ENCODE measurements at places on chromosomes 5 and 9. TPM values are rescaled to one million over a fixed set of nuclear protein-coding genes. Genes with fewer than 3 reads are reported as not detected.

DNA sequence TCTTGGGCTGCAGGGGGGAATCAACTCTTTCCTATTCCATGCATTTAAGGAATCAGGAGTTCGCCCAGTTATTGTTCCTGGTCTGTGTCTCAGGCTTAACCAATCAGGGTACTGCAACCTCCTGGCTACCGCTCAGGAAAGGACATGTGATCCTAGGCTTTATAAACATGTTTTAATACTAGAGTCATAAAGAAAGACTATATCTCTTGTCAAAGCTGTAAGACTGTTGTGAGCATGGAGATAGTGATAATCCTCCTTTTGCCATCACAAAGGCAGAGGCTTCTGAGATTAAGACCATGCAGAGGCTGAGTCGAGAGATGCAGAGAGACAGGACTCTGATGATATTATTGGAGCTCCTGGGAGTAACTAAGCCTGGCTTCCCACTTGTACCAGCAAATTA lies 137.0 kb downstream of the YIPF5 start:
- DNase-seq, result no peak

GRCh38 chr9:123556464-123557435 lies 200.8 kb downstream of the CRB2 start:
- DNase-seq, result peak; percentile 55

DNA sequence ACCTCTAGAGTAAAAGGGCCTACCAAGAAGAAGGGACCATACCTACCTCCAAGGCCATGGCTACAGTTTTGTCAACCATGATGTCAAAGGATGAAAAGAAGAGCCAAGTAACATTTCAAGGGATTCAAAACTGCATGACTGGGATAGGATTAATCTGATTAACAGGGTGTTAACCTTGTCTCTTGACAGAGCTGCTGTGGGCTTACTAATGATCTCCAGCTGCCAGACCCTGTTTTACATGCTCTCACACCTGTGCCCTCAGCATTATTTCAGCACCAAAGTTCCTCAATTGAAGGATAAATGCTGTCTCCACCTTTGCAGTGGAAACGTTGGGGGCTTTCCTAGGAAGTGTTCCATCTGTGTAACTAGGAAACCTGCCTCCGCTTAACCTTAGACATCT lies 78.3 kb downstream of the DMAC1 start:
- DNase-seq, result no peak

DNA sequence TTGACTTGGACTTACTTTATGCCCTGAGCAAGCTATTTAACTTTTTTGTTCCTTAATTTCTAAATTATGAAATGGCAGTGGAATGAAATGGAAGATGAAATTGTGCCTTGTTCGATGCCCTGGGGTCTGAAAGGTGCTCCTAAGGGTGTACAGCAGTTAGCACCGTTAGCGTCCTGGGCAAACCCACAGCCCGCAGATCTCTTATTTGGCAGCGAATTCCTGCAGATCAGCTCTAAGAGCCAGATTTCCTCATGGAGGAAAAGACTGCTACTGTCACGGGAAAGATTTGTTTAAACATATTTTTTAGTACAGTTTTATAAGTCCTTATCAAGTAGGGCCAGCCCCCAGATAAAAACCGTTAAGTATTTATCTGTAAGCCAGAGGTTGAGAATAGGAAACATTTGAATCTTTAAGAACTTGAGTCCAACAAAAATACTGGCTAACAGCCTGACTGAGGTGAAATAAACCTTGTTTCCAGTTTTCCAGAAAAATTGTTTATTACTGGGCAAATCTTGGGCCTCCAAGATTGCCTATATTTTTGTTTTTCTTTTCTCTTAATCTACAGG lies 216.5 kb upstream of the DMRT1 start:
- no peak for DNase-seq

DNA sequence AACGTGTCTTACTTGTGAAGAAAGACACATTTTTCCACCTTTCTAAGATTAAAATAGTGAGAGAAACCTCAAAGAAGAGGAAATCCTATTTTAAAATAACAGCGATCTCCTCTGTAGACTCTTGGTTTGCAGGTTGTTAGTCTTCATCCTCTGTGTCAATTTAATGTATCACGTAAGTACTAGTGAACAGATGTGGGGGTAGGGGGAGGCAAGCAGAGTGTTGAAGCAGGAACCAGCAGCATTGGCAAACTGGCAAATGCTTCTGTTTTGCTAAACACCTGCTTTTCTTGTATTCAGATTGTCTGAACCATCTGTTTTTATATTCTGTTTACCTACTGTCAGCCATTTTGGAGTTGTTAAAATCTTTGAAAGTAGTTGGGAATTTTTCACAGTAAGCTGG lies 159.3 kb upstream of the TLX3 start:
- no peak for DNase-seq

- DNase-seq, result peak; percentile 76
Measured at GRCh38 chr5:122972877-122973276, 63.6 kb downstream of the PPIC start.

DNA sequence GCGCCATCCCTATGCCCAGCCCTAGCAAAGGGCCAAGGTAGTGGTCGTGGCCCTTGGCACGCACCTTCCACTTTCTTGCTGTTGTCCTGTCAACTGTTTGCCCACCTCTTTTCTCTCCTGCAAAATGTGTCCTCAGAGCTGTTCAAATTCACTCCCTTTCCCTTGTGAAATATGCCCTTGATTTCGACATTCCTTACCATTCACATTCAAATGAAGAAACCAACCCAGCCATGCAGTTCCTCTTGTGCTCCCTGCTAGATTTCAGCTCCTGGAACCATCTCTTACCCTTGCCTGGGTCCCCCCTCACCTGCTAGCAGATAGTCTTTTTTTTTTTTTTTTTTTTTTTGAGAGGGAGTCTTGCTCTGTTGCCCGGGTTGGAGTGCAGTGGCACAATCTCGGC lies 19.6 kb upstream of the HRH2 start:
- DNase-seq, result no peak

DNA sequence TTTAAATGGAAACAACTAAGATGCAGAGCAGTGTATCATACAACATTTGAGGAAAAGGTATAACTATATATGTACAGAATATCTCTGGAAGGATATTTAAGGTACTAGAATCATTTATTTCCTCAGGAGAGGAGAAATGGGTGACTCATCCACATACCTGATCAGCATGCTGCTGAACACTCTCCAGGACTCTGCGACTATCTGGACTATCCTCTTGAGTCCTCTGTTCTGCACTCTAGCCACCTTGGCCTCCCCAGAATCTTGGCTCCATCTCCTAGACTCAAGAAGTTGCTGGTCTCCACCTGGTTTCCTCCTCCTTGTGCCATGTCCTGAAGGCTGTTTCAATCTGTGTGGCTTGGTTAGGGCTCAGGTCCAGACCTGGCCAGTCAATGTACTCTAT lies 8.8 kb upstream of the PRDM6 start:
- DNase-seq, result peak; percentile 4

FGF18 gene
- total RNA-seq, result not detected

TOR2A gene
- total RNA-seq, result 12.3 TPM

SLC44A1 gene
- total RNA-seq, result 46.1 TPM

ZDHHC11 gene
- 0.22 TPM for total RNA-seq

Data from M059J (cell line).